ENCODE measurements at places on chromosomes 5 and 9. TPM values are rescaled to one million over a fixed set of nuclear protein-coding genes. Genes with fewer than 3 reads are reported as not detected.

MSX2 gene
- total RNA-seq, result not detected

MELK gene
- total RNA-seq, result not detected

DNA sequence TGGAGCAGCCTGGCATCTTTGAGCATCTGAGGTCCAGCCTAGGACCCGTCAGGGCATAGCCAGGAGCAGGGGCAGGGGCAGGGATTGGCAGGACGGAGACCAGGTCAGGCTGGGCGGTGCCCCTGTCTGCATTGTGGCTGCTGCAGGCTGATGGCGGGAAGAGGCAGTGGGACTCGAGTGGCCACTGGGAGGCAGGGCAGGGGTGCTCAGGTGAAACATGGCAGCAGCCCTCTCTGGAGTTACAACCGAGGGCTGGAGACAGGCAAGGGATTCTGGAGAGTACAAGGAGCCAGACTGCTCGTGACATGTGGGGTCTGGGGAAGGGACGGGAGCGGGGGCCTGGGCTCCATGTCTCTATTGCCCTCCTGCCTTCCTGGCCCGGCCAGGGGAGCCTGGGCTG is 97.4 kb upstream of the RAPGEF1 start:
- H3K27me3 ChIP-seq, result peaks cover 3% of the 10 kb centered on the region
- no peaks in the 10 kb centered on the region for H3K4me1 ChIP-seq
- H3K36me3 ChIP-seq, result peaks cover 5% of the 10 kb centered on the region

GRCh38 chr9:12702160-12702758 is 9.1 kb downstream of the TYRP1 start:
- no peaks in the 10 kb centered on the region for H3K36me3 ChIP-seq
- H3K4me1 ChIP-seq, result no peaks in the 10 kb centered on the region
- no peaks in the 10 kb centered on the region for H3K27me3 ChIP-seq
- no peak for DNase-seq

- no peak overlapping the region for H3K4me3 ChIP-seq
- no peak for DNase-seq
- H3K4me1 ChIP-seq, result no peaks in the 10 kb centered on the region
- no peak overlapping the region for H3K27ac ChIP-seq
- no peaks in the 10 kb centered on the region for H3K27me3 ChIP-seq
- no peaks in the 10 kb centered on the region for H3K36me3 ChIP-seq
Observed at GRCh38 chr5:9188956-9189355, 356.9 kb downstream of the SEMA5A start.

DNA sequence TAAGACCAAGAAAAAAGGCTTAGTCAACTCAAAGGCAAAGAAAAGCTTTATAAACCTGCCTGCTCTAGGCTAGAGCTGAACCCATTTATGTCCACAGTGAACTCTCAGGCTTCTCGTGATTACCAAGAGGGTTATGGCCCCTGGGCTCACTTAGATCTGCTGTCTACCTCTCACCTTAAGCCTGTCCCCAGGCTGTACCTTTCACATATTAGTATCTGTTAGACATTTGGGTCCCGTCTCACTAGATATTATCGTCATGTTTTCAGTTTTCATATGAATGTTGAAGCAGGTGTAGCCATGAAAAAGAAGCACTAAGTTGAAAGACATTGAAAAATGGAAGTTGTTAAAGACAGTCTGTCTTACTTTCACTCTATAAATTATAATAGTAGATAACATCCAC is 75.2 kb upstream of the COX7C start:
- H3K27me3 ChIP-seq, result peaks cover 2% of the 10 kb centered on the region
- H3K4me3 ChIP-seq, result no peak overlapping the region
- no peak overlapping the region for H3K27ac ChIP-seq
- H3K36me3 ChIP-seq, result no peaks in the 10 kb centered on the region

GRCh38 chr5:90557871-90558270 is 726 bp upstream of the ADGRV1 start:
- H3K4me1 ChIP-seq, result peaks cover 12% of the 10 kb centered on the region
- no peak for DNase-seq
- no peaks in the 10 kb centered on the region for H3K36me3 ChIP-seq

DNA sequence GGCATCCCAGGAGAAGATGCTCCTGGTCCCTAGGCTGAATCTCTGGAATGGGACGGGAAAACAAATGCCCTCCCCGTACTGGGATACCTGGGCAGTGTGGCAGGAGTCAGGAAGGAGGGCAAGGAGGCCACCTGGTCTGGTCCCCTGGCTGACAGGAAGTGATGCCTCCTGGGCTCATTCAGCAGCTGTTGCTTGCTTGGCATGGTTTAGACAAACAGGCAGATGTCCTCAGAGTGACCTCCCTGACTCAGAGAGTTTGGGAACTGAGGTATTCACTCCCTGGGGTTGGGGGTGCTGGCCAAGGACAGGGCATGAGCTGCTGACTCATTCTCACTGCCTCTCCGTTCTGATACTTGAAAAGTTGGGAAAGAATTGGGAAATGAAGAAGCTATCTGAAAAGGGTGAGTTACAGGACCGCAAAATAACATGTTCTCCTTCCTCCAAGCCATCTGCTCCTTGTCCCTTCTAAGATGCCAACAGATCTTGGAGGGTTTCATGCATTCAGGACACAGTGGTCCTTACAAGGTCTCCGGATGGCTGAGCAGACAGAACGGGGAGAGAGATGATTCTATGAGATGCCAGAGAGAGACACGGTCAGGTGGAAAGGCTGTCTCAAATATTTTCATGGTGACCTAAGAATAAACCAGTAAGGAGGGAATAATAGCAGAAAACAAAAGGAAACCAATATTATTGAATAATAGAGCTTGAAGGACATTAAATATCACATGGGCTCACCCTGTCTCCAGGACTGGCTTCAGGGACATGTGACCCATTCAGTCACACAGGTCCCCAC is 534.5 kb downstream of the BNC2 start:
- no peaks in the 10 kb centered on the region for H3K4me1 ChIP-seq
- H3K4me3 ChIP-seq, result no peak overlapping the region
- H3K36me3 ChIP-seq, result no peaks in the 10 kb centered on the region
- no peak overlapping the region for H3K27ac ChIP-seq
